ENCODE measurements at places on chromosomes 2 and 18. TPM values are rescaled to one million over a fixed set of nuclear protein-coding genes. Genes with fewer than 3 reads are reported as not detected.

Gene GRHL1
- total RNA-seq: 2.8 TPM

- no peak for DNase-seq
Measured at GRCh38 chr18:45734505-45734904, 10.5 kb downstream of the SLC14A1 start.

- DNase-seq: peak; percentile 47
Measured at GRCh38 chr2:179860255-179861026, 971 bp downstream of the ZNF385B start.

Gene OTOS
- total RNA-seq: not detected

Gene ACP1
- total RNA-seq: 143 TPM

GRCh38 chr18:64009305-64009704 is 39.4 kb downstream of the SERPINB8 start:
- DNase-seq: no peak

All from H9 (cell line).